Jurkat, Clone E6-1 (cell line): ENCODE measurements at places on chromosomes 12 and 14.

DNA sequence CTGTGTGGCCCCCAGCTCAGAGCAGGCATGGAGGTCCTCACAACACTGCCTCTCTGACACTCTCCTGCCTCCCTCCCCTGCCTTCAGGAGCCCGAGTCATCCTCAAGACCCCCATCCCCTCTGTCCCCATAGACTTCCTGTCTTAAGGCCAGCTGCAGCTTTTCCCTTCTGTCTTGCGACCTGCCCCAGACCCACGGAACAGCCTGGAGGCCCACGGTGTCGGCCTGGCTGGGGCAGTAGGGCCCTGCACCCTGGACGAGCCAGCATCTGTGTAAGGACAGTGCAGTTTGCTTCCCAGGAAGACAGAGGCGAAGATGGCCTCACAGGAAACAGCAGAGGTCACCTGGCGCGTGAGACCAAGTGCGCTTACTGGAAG is 9.7 kb downstream of the TEDC1 start:
- DNase-seq = no peak

- peak; percentile 53 for DNase-seq
Observed at GRCh38 chr14:22822571-22823098, 7.1 kb upstream of the MRPL52 start.

DNA sequence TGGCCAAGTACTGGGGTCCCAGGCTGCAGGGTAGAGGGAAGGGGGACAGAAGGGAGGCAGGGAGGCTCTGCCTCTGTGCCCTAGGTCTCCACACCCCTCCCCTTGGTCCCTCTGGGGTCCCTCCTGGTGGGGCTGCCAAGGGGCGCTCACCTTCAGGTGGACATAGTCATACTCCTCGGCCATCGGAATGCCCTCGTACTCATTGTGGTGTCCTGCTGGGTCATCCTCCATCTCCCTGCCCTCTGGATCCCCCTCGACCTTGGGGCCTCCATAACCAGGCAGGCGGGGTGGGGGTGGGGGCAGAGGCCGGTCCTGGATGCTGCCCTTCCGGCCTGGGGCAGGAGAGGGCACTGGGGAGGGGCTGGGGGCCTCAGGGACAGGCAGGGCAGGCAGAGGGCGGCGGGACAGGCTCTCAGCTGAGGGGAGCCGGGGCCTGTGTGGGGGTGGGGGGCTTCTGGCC is 5.8 kb downstream of the EFS start:
- no peak for DNase-seq

- no peak for DNase-seq
Observed at GRCh38 chr14:90489916-90490719, 93.3 kb downstream of the CALM1 start.

DNA sequence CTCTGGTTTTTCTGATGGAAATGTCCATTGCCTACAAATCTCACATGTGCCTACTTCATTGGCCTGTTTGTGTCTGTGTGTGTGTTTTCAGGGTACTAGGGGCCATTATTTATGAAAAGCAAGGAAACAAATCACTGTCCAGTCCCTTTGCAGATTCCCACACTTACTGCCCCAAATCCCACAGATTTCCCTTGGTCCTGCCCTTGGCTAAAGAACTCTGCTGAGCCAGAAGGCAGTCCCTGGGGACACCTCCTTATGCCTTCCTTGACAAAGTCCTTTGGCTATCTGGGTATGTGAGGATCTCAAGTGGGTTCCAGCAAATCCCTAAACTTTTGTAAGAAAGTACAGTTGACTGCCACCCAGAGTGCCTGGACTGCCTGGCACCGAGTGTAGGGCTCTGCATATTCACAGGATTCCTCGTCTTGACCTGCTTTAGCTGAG is 388.1 kb downstream of the BCAT1 start:
- DNase-seq = no peak

DNA sequence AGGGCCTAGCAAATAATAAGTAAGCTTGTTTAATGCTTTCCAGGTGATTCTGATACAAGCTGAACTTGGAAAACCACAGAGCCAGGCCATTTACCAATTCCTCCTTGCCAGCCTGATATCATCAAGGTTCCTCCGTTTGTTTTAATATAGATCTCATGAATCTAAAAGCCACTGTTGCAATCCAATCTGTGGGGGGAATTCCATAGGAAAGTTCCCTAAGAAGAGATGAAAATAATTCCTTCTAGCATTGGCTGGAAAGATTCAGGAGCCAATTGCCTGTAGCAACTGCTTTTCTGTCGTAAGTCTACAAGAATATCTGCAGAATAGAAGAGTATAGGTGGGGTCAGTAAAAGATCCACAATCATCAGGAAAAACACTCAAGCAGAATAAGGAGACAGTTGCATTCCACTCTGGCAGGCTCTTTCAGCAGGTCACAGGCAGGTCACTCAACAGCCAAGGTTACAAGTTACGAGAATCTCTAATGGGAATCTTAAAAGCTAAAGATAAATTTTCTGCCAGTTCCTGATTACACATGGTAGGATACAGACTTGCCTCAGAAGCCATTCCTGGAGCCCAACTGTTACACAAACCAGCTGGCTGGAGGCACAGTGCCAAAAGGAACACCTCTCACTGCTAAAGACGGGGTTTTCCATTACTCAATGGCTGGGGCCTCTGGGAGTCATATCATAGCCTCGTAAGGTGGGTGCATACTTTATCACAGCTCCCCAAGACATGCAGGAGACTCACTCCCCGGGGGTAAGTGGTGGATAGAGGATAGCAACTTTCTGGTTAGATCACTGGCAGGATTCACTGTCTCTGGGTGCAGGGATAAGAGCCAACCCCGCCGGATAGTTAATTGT is 43.6 kb downstream of the FGD6 start:
- no peak for DNase-seq

- DNase-seq = no peak
Observed at GRCh38 chr12:55728186-55728938, 447 bp downstream of the CD63 start.

- no peak for DNase-seq
Observed at GRCh38 chr12:44091948-44092606, 256.2 kb downstream of the TMEM117 start.

GRCh38 chr12:27620121-27620520 is 76.1 kb upstream of the REP15 start:
- DNase-seq = no peak
